Lung microvascular endothelial cell (primary cell): ENCODE measurements at places on chromosomes 1 and 21. TPM values are rescaled to one million over a fixed set of nuclear protein-coding genes. Genes with fewer than 3 reads are reported as not detected.

Gene CFAP141
- total RNA-seq = not detected in 2 replicates

Gene CYP4A22
- total RNA-seq = not detected in 2 replicates

Gene ZNF648
- total RNA-seq = not detected in 2 replicates

Gene TENT5C
- total RNA-seq = 0.65 and 0.79 TPM in 2 replicates

Gene ROR1
- under 0.01 and 0.44 TPM in 2 replicates for total RNA-seq

Gene AK5
- total RNA-seq = 20.9 and 21.2 TPM in 2 replicates

Gene SLC35F3
- not detected in 2 replicates for total RNA-seq

Gene TMEM81
- total RNA-seq = 0.87 and 2.0 TPM in 2 replicates

Gene HTR6
- not detected in 2 replicates for total RNA-seq
